Pancreas (tissue), 10 donors: ENCODE measurements at places on chromosomes 1 and 21. TPM values are rescaled to one million over a fixed set of nuclear protein-coding genes. Genes with fewer than 3 reads are reported as not detected.

DNA sequence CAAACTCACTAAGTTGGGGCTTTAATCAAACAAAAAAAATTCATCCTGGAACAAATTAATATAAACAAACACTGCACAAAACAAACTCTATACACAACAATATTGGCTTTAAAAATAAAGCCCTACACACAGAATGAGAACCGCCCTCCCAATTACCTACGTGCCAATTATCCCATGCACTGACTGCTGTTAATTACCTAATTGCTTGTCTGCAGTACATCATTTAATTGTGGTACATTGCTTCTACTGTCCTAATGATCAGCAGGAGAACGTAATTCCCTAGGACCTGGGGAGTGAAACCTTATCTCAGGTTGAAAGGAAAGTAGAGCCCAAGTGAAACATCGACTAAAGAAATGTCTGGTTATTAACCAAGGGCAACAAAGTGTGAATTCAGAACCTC, 364.5 kb downstream of the KCNH1 start:
- no peak for DNase-seq

DNA sequence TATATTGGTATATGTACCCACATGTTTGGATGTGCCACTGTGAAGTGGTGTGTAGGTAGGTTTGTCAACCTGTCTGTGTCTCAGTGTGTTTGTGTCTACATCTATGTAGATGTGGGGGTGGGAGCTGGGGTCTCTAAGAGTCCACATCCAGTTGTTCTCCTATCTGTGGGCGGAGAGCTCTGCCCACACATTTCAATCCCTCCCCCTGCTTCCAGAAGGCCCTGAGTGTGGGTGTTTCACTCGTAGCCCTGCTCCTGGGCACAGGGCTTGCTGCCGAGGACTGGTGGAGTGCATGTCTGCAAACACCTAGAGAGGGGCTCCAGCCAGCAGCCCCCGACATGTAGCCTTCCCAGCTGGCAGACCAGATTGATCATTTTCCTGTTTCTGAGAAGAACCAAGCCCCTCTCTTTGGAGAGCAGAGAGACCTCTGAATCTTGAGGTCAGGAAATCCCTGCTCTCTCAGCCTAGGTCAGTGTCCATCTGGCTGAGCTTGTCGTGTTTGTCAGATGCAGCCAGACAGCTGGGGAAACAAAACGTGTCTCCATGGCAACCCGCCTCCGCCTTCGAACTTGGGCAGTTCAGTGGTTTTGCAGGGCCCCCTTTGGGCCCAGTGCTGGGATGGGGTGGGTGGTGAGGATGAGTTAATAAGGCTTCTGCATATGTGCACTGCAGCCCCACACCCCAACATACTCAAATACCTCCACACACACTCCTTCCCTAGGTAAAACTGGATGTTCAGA, 31.2 kb upstream of the SYNC start:
- DNase-seq, result no peak

DNA sequence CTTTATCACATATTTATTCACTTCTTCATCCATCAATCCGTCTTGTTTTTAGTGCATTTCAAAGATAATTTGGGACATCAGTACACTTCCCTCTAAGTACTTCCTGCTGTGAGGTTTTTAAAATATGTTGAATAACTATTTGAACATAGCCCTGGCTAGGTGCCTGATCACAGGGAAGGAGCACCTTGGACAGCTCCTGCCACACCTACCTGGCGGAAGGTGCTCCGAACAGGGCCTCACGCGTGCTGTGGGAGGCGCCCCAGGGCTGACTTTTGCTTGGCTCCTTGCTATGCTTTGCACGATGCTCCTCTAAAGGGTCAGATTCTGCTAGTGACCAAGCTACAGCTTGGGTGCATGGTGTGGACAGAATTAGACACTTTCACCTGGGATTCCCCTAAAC, 4.9 kb upstream of the ATXN7L2 start:
- DNase-seq, result peak; percentile 53

GRCh38 chr1:17023102-17023501, 11.4 kb upstream of the ATP13A2 start:
- DNase-seq, result no peak

DNA sequence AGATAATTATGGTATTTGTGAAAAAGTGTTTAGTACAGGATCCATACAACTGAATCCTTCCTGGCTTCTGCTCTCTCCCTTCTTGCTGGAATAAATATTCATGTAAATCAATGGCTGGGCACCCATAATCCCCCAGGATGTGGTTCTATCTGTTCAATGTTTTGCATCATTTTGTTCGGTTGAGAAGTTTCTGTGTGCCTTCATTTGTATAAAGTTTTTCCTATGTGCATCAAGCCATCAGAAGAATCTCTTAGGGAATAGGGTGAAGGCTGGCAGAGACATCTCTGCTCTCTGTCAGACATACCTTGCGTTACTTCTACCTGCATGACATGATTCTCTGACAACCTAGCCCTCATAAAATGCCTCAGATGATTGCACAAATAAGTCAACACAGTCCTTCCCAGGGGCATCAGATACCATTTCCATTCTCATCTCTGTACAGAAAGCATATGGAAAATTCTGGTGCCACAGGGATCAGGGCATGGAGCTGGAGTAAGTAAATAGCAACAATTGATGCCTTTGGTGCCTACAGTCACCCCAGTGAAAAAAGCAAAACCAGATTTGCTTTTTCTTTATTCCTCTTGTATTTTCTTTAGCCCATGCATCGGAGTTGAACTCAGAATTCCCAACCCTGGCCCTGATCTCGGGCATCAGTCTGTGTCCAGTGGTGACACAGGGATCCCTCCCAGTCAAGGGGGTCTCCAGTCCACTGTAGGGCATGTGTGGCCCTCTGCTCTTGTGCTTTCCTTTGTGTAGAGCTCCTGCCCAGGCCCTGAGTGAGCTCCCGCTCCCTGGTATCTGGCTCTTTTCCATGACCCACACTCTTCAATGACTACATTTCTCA, 39.7 kb upstream of the ATP1A1 start:
- no peak for DNase-seq

KIF14 gene
- polyA plus RNA-seq, result 0.04 TPM

GBP4 gene
- 1.8 TPM for polyA plus RNA-seq

TINAGL1 gene
- polyA plus RNA-seq, result 47.3 TPM

CAPN8 gene
- 3.6 TPM for polyA plus RNA-seq
